Dermis blood vessel endothelial cell (primary cell): ENCODE measurements at places on chromosomes 16 and 17.

DNA sequence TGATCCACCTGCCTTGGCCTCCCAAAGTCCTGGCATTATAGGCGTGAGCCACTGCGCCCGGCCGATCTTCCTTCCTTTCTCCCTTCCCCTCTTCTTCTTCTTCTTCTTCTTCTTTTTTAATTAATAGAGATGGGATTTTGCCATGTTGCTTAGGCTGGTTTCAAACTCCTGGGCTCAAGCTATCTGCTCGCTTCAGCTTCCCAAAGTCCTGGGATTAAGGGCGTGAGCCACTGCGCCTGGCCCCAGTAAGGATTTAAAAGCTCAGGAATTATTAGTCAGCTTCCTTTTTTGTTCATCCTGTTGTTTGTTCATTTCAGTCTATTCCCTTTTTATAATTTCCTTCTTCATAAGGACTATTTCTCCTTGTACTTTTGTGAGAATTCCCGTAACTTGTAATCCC is 32.7 kb upstream of the LRRC37A start:
- DNase-seq, result no peak

DNA sequence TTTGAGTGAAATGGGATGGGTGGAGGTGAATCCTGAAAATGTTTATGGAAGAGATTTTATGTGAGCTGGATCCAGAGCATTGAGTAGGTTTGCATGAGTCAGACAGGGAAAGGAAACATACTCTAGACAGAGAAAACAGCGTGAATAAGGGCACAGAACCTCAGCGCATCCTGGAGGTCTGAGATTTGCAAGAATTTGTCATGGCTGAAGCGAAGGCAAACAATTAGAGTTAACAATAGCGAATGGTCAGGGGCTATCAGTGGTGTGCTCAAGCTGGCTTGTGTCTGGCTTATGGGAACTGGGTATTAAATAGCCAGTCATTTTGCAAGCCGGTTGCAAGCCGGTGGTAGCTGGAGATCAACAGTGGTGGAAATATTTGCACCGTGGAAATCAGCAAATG is 36.4 kb downstream of the MAP2K6 start:
- peak; percentile 88 for DNase-seq

GRCh38 chr16:68744744-68745280 is 7.7 kb downstream of the CDH1 start:
- no peak for DNase-seq

DNA sequence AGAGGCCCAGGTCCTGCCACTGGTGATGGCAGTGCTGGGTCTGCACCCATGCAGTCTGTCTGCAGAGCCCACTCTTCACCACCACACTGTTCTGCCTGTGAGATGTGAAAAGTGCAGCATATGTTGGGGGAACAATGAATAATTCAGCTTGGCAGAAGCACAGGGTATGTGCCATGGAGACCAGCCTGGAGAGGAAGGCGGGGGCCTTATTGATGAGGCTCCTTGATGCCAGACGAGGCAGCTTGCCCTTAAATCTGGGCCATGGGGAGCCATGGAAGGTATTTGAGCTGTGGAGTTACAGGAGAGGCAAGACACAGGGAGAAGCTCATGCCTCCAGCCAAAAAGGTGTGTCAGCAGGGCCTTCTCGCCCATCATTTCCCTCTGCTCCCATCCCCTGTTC is 124.7 kb downstream of the C16orf78 start:
- no peak for DNase-seq

DNA sequence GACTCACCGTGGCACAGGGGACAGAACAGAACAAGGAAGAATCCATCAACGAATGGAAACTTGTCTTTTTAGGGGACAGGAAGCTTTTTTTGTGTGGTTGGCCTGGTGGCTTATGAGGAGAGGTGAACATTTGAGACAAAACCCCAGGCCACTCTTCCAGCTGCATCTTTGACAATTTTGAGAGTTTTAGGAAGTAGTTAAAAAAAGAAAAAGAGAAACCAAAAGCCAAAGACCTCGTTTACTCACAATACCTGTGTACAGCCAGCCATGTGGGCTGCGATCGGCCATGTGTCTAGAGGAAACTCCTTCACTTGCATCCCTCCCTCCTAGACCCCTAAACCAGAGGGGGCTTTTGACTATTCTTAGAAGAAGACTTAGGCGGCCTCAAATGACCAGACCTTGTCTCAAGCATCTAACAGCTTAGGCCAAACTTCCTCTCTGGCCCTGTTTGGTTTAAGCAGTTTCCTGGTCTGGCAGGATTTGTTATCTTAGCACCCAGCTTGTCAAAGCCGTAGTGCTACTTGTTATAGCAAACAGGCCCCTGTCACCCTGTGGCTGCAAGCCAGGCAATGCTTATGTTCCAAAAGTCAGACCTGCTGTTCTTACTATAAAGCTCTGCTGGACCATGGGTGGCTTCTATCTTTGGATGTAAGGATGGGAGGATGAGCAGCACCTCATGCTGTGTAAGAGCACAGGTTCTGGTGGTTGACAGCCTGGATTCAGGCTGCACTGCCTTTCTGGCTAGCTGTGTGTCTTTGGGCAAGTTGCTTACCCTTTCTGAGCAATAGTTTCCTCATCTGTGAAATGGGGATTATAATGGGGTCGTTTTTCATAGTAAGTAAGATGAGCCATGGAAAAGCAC is 17.7 kb downstream of the KSR1 start:
- DNase-seq, result peak; percentile 77

DNA sequence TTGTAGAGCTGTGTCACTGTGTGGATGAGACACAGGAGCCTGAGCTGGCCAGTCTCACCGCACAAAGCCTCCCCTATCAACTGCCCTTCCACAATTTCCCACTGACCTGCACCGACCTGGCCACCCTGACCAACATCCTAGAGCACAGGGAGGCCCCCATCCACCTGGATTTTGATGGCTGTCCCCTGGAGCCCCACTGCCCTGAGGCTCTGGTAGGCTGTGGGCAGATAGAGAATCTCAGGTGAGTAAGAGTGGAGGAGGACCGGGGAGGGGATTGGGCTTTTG is 37.4 kb downstream of the NLRC5 start:
- no peak for DNase-seq

DNA sequence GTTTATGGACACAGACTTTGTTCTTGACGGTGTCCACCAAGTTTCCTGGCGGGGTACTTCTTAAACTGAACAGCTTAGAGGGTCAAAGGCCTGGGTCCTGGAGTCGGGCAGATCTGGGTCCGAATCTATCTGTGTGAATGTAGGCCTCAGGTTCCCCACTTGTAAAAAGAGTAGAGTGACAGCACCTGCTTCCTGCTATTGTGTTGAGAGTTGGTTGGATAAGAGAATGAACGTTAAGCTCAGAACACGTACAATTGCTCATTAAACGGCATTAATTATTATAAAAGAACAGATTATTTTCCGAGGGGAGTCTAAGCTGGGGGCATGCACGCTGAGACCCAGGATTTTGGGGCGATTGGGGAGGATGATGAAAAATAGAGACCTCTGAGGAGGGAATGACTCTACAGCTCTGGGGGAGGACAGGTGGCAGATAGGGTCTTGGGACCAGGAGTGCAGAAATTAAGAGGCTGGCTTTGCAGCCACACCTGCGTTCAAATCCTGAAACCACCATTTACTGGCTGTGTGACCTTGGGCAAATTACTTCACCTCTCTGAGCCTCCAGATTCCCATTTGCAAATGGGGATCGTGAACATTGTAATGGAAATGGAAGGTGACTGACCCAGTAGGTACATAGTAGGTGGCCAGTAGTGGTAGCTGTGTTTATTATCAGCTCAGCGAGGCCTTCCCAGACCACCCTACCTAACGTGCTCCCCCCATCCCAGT is 862 bp downstream of the CLEC16A start:
- peak; percentile 56 for DNase-seq

DNA sequence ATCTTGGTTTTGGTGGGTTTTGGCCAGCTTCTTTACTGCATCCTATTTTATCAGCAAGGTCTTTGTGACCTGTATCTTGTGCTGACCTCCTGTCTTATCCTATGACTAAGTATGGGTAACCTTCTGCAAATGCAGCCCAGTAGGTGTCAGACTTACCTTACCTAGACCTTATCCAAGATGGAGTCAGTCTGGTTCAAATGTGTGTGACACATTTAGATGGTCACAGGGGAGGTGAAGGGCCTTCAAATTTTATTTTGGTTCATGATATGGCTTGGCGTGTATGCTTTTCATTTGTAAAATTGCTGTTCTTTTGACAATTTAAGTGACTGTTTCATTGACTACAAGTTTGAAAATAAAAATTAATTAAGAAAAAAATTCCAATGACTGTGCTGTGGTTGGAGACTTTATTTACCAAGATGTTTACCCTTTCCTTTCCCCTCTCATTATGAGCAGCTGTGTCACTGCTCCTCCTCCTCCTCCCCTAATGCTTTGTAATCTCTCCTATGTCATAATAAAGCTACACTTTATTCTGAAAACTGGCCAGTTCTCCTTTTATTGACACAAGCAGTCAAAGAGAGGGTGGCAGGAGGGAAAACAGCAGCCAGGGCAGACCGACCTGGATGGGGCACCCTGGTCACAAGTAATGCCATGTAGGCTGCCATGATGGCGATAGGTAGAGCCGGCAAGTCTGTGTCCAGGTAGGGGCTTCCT is 49.4 kb downstream of the TNFRSF13B start:
- DNase-seq, result peak; percentile 28

- no peak for DNase-seq
Observed at GRCh38 chr16:65745201-65745708, 621.2 kb upstream of the CDH5 start.

DNA sequence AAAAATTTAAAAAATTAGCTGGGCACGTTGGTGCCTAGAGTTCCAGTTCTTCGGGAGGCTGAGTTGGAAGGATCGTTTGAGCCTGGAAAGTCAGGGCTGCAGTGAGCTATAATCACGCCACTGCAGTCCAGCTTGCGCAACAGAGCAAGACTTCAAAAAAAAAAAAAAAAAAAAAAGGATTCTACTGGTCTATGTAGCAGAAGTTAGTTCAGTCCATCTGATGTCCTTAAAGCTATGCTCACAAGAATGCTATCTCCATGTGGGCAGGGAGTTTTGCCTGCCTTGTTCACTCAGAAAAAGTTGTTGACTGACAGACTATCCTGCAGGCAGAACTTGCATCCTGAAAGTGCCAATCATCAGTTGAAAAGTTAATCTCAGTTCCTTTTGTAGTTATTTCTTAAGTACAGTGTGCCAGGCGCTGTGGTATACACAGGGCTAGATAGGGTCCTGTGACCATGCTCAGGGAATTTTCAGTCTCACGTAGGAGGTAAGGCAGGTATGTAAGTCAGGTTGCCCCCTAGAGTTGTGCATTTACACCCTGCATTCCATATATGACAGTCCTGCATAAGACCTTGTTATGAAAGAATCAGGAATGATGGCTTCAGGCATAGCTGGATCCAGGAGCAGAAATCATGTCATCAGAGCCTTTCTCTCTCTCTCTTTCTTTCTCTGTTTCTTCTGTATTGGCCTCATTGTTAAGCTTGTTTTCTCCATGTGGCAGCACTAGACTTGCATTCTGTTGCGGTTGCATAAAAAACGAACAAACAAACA is 7.6 kb downstream of the SYT17 start:
- DNase-seq, result no peak

- DNase-seq, result no peak
Observed at GRCh38 chr16:48433850-48434530, 48.8 kb upstream of the SIAH1 start.

DNA sequence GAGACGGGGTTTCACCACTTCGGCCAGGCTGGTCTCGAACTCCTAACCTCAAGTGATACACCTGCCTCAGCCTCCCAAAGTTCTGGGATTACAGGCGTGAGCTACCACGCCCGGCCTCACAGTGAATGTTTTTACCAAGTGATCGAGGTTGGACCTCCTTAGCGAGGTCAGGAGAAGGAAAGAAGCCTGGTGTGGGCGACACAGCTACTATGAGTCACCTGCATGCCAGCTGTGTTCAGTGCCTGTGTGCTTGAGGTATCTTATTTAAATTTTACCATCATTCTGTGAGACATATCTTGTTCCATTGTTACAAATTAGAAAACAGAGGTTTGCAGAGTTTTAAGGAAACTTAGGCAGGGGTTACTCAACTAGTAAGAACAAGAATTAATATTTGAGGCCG is 174.8 kb upstream of the DYNLRB2 start:
- no peak for DNase-seq

- DNase-seq, result peak; percentile 32
Observed at GRCh38 chr17:75976175-75976848, 2.7 kb downstream of the ACOX1 start.

- DNase-seq, result peak; percentile 87
Observed at GRCh38 chr17:64741038-64741641, 79.0 kb upstream of the SMURF2 start.

- DNase-seq, result no peak
Observed at GRCh38 chr16:54431041-54431996, 144.7 kb upstream of the IRX3 start.

DNA sequence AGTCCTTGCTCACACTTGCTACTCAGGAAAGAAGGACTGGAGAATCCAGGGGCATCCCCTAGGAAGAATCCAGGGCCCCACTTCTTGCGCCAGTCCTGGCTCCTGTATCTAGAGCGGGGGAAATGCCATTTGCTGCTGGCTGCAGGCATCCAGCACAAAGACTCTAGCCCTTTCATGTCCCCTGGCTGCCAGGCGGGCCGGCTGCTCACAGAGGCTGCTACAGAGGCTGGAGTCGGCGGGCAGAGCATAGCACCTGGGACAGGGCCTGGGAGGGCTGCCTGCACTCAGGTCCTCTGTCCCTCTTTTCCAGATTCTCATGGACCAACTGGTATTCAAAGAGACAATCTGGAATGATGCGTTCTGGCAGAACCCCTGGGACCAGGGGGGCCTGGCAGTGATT is 13.8 kb downstream of the SMIM5 start:
- no peak for DNase-seq

GRCh38 chr17:39026980-39027451 is 59.8 kb upstream of the FBXO47 start:
- peak; percentile 15 for DNase-seq

GRCh38 chr16:27789150-27789549 is 239.2 kb downstream of the KATNIP start:
- DNase-seq, result no peak

- no peak for DNase-seq
Observed at GRCh38 chr16:10729104-10730048, 14.3 kb upstream of the NUBP1 start.

GRCh38 chr17:71402007-71402406 is 718.8 kb upstream of the SOX9 start:
- DNase-seq, result no peak

DNA sequence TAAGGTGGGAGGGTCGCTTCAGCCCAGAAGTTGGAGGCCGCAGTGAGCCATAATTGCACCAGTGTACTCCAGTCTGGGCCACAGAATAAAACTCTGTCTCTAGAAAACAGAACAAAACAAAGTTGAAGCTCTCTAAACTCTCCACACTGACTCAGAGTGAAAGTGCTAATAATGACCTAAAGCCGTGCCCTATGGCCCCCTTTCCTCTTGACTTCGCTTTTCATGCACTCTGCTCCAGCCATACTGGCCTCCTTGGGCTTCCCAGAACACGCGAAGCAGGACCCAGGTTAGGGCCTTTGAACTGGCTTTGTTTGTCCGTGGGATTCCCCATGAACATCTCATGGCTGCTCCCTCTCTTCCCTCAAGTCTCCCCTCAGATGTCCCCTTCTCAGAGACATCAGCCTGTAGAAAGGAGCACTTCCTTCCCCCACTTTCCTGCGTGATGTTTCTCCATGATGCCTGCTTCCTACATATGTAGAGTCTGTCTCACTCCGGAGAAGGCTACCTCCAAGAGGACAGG is 18.6 kb upstream of the SPN start:
- no peak for DNase-seq
